ENCODE measurements at places on chromosomes 7 and 10.
A peak's percentile ranks its signal among the peaks of the same experiment; 100 is the strongest.

DNA sequence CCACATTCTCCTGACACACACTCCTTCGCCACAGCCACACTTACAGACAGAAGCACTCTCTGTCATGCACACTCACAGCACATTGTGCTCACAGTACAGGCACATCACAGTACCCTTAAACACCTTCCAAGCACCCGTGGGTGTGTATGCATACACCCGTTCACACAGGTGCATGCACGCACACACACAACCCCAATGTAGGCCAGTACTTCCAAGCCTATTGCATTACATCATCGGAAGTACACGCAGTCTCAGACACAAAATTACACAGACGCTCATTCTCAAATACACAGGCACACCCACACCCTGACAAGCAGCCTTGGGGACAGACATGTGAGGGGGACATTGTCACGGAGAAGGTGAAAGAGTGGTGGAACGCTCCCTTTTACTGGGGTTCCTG lies 11.1 kb downstream of the KAZALD1 start:
- DNase-seq = no peak

- no peak for DNase-seq
Observed at GRCh38 chr7:69657331-69657730, 59.1 kb downstream of the AUTS2 start.

- DNase-seq = no peak
Observed at GRCh38 chr7:101975046-101975445, 157.6 kb downstream of the CUX1 start.

DNA sequence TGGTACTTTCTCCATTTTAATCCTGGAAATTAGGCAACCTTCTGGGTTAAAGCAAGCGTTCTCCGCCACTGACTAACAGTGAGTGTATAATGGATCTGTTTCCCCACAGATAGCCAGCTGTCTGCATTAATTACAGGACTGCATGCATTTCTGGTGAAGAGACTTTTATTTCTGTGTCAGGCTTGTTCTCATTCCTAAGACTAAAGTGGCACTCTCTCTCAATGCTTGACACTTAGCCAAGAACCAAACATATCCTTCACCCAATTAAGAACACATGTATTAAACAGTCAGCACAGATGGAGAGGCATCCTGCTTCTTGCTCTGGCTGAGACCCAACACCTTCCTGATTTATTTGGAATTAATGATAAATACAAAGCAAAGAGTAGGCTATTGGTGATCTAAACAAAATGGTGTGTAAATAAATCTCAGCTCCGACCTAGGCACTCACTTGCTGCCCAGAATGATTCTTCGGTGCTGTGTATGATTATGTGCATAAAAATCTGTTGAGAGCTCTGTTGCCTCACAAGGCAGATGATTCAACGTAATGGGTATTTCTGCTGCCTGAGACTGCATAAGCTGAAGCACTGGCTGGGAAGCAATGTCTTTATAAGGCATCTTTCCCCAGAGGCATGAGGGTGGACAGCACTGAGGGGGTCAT lies 16.8 kb downstream of the CALU start:
- peak; percentile 97 for DNase-seq

- no peak for DNase-seq
Observed at GRCh38 chr7:155530601-155531000, 15.8 kb downstream of the CNPY1 start.

GRCh38 chr7:40622941-40623501 lies 488.2 kb downstream of the SUGCT start:
- no peak for DNase-seq

- DNase-seq = no peak
Observed at GRCh38 chr7:158327012-158327411, 260.6 kb downstream of the PTPRN2 start.

GRCh38 chr10:132820056-132820455 lies 34.1 kb upstream of the NKX6-2 start:
- no peak for DNase-seq

DNA sequence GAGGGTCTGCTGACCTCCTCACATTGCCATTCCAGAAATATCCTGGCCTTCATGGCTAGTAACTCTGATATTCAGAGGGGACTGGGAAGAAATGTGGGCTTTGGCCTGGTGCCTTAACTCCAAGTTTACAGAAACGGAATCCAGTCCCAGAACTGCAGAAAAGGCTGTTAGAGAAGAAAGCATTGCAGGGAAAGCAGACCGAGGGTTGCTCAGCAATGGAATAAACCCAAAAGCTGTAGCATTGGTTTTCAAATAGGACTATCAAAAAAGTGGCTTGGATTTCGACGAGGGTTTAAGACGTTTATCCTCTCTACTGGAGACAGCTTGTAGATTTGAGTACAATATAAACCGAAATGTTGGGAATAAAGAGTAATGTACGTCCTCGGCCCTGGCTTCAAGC lies 425.8 kb upstream of the FOXK1 start:
- DNase-seq = no peak

- DNase-seq = no peak
Observed at GRCh38 chr10:49143249-49143648, 9.4 kb upstream of the FAM170B start.

DNA sequence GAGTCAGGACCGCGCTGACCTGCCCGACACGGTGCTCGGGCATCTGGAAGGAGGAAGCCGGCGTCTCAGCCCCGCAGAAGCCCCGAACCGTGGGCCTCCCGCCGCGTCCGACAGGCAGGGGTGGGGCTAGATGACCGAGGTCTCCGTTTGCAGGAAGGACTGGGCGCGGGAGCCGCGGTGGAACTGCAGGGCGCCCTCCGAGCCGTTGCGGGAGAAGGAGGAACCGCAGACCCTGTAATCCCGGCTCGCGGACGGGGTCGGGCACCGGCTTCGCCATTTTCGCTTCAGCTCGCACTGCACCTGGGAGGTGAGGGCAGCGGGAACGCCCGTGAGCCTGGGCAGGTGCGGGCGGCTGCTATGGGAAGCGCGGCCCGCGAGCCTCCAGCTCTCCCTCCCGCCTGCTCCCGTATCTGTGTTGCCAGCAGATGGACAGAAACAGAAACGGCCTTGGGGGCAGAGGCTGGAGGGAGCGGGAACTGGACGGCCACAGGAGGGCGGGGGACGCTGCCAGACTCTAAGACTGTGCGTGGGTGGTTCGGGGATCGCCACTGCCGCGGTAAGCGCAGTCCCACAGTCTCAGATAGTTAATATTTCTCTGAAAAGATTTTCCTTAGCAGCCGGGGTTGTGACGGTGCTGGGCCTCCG lies 114.1 kb downstream of the VIPR2 start:
- DNase-seq = no peak

DNA sequence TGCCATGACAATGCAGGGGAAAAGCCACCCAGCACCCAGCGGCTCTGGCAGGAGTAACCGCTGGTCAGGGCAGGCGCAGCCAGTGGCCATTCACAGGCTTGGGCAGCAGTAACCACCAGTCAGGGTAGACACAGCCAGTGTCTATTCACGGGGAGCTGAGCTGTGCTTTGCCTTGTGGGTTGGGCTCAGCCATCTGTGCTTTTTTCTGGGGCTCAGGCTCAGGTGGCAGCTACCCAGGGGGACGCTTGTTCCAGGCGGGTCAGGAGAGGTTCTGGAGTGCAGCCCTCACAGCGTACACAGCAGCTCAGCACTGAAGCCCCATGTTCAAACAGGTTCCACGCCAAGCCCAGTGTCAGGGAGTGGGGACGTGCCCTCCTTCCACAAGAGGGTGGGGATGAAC lies 28.5 kb downstream of the FOXL3 start:
- DNase-seq = no peak

DNA sequence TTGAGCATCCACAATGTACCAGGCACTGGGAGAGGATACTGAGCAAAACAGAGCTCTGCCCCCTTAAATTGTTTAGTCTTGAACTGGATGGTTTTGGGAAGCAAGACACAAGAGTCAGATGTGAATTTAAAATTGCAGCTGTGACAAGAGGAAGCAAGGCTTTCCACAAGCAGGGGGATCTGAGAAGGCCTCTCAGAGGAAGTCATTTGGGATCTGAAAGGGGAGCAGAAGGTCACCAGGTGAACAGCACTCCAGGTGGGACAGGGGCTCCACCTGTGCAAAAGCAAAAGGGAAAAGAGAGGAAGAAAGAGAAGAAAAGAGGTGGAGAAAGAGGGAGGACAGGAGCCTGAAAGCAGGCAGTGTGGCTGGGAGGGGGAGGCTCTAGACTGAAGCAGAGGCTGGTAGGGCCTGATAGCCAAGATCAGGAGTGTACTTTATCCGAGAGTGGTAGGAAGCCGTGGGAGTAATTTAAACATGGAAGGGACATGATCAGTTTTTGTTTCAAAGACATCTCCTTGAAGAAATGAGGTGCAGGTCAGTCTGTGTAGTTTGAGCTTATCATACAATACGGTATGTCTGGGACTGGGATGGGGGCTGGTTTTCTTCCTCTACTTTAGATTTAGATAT lies 76.1 kb upstream of the DUSP5 start:
- no peak for DNase-seq

DNA sequence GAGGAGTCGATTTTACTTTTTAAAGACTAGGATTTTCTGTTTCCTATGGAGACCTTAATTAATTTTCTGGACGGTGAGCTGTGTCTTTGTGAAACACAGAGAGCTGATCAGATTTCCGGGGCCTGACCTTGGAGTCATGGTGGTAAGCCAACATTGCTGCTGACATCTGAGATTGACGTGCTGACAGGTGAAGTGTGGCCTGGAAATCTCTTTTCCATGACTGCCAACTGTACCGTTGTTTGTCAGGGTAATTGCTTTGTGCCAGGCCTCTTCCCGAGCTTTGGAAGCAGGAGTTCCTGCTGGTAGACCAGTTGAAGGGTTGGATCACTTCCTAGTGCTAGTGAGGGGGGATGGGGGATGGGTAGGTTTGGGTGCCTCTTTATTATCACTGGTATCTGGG lies 71.2 kb downstream of the ADRA2A start:
- DNase-seq = no peak

- no peak for DNase-seq
Observed at GRCh38 chr7:6536262-6537260, 14.7 kb downstream of the GRID2IP start.

- peak; percentile 8 for DNase-seq
Observed at GRCh38 chr10:122567056-122567660, 6.6 kb downstream of the DMBT1 start.

DNA sequence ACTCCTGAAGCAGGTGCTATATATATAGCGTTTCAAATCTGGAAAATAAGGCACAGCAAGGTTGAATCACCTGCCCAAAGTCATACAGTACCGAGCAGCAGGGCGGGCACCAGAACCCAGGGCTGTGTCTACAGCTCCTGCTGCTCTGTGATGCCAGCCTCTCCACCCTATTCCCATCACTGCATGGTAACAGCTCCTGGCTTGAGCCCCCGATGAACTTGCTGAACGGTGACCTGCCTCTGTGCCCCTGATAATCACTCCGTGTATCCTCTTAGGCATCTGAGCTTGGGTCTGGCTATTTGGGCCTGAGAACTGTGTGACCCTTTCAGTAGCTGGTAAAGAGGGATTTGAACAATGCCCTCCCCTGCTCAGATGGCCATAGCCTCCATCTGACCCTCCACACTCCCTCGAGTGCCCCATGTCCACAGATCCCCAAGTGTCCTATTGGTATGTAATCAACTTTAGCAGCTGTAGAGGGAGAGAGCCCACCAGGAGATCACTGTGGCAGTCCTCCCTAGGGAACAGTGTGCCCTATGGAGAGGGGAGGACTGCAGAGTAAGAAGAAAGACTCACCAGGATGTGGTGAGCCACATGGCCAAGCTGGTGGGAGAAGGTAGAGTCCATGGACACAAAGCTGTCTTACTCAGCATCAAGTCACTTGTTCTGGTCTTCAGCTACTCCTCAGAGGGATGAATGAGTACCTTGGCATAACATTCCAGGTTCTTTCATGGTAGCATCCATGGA lies 1.1 kb upstream of the ARHGAP22 start:
- DNase-seq = peak; percentile 73

GRCh38 chr7:68438016-68438415 lies 1160.3 kb upstream of the AUTS2 start:
- no peak for DNase-seq
